ENCODE measurements at places on chromosomes 2 and 18.

DNA sequence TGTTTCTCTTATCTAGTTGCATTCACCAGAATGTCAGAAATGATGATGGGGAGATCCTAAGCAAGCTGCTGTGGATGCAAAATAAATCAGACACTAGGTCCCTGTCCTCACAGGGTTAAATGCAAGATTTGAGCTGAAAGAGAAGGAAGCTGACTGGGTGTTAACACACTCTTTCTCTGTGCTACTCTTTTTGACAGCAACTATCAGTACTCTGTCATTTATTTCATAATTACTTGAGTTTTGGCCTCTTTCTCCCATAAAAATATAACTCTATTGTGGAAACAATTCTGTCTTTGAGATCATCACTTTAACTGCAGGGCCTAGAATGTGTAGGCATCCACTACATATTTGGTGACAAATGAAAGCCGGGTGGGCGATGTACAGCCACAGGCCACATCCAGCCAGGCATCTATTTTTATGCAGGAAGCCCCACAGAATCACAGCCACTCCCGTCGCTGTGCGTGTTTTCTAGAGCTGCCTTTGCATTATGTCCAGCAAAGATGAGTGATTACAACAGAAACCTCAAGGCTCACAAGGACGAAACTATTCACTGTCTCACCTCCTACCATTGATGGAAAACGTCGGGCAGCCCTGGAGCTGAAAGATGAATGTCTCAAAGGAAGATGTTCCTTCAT, 849.0 kb downstream of the RNF144A start:
- no peak for DNase-seq

DNA sequence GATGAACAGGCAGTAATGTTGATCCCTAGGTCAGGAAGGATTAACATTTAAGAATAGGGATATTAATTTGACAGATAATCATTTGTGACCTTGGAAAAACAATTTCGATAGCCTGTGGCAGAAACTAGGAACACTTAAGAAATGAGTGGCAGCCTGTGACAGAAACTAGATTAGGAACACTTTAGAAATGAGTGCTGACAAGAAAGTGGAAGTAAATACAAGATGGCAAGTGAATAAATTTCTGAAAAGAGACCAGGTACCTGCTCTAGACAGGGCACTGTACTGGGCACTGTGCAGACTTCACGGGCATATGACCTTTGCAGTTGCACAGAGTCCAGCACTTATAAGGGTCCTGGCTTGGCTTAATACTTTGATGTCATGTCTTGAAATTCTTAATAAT, 5.5 kb upstream of the HNRNPA3 start:
- DNase-seq: no peak

- no peak for DNase-seq
Measured at GRCh38 chr2:95024371-95024770, 1.1 kb upstream of the MAL start.

- no peak for DNase-seq
Measured at GRCh38 chr2:200177971-200178911, 128.3 kb upstream of the SPATS2L start.

DNA sequence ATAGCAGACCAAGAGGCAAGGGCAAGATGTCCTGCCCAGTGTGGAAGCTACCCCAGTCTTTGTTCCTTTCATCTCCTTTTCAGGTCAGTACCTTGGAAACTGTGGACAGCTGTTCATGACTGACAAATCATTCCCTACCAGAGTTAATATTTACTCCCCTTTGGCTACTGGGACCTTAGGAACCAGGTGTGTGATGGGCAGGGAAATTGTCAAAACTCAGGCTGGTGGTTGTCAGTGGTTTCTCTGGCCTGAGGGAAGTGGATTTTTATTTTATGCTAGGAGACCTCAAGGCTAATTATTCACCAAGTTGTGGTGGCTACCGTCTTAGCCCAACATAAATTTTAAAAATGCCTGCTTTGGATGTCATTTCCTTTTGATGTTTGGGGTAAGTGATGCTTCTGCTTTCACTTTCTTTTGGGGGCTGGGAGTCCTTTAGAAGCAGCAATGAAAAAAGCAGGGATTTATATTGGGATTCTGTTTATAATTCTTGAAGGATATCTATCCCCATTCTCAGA, 119.3 kb downstream of the SETBP1 start:
- DNase-seq: no peak

- DNase-seq: peak; percentile 67
Measured at GRCh38 chr2:47520302-47520630, 117.3 kb downstream of the MSH2 start.

DNA sequence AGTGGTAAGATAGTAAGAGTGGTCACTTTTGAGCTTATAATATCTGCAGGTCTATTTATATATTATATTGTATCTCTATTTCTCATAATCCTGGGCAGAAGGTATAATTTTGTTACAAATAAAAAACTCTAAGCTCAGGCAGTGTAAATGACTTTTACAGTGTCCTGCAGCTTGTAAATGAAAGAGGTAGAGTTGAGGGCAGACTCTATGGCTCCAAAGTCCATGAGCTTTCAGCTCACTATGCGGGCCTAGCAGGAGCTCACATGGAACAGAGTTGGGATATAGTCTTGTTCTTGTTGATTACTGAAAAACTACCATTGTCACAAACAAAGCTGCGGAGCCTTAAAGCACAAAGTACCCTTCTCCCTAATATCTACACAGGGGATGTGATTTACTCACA, 361.4 kb downstream of the LNPK start:
- no peak for DNase-seq

DNA sequence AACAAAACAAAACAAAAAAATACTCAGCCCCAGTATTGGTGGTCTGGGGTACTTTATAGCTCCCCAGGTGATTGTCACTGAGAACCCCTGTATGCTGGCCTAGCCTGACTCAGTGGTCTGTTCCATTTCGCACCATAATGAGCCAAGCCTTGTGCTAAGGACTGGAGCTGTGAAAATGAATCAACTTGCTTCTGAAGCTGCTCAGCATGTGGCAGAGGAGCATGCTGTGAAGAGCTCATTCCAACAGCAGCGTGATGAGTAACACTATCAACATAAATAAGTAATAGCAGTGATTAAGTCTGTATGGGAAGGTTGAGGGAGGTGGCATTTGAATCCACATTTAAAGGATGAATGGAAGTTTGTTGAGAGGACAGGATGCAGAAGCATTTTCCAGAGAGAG, 67.2 kb upstream of the ATL2 start:
- no peak for DNase-seq

- no peak for DNase-seq
Measured at GRCh38 chr18:5964996-5965395, 69.7 kb upstream of the TMEM200C start.

DNA sequence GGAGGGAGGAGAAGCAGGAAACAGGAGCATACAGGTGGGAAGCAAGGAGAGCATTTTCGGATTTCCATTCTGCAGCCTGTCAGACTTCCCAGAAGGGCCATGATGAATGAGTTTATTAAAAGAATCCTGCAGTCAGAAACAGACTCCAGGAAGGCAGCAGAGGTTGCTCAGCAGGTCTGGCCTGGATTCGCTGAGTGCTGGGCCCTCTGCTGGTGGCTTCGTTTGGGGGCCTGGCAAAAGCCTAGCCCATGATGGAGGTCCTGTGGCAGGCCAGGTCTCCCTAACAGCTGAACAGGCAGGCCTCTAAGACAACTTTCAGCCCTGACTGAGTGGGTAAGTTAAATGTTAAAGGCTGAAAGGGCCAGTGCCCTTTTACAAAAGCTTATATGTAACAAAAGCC, 108.2 kb upstream of the CAPN13 start:
- peak; percentile 1 for DNase-seq

GRCh38 chr2:2021995-2022394, 277.7 kb upstream of the PXDN start:
- DNase-seq: no peak

DNA sequence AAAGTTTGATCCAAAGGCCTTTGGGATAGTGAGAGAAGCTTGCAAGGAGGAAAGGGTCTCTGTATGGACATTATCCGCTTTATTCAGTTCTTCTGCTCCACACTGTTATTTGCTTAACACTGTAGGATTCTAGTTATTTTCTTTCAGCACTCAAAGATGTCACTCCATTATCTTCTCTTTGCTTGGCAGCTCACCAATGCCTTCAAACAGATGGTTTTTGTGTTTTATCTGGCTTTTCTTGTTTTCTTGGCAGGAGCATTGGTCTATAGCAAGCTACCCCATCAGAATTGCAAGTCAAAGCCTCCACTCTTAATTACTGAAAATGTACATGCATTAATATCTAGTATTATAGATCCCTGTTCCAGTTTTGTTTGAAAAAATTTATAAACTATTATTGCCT, 138.8 kb downstream of the EVA1A start:
- no peak for DNase-seq

- no peak for DNase-seq
Measured at GRCh38 chr2:44817256-44817655, 124.2 kb upstream of the SIX3 start.

- DNase-seq: no peak
Measured at GRCh38 chr2:105822186-105822585, 77.5 kb downstream of the NCK2 start.

- peak; percentile 87 for DNase-seq
Measured at GRCh38 chr2:174597345-174598047, at the start of gene WIPF1. TSS of gene WIPF1 (minus strand) at chr2:174597804. CDS start at chr2:174585573, 12,231 bp downstream.

DNA sequence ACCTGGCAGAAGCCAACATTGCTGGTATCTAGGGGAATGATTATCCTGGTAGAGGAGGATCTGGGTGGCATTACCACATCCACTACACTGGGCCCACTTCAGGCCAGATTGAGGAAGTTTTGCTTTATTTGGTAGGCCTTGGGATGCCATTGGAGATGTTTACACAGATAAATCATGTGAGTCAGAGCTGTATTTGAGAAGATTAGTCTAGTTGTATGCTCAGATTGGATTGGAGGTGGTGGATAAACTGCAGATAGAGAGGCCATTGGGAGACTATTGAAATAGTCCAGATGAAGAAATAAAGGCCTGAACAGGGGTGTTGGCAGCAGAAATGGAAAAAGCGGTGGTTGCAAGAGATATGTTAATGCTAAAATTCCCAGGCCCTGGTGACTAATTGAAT, 81.5 kb downstream of the EFEMP1 start:
- no peak for DNase-seq

- DNase-seq: peak; percentile 15
Measured at GRCh38 chr2:105244451-105244850, 2.9 kb downstream of the GPR45 start.

- peak; percentile 64 for DNase-seq
Measured at GRCh38 chr2:196293751-196294515, 122.6 kb upstream of the STK17B start.

- no peak for DNase-seq
Measured at GRCh38 chr18:40902436-40902835, 1052.6 kb upstream of the PIK3C3 start.

- no peak for DNase-seq
Measured at GRCh38 chr2:183536290-183536689, 412.0 kb downstream of the NUP35 start.

GRCh38 chr2:129239141-129239540, 740.3 kb upstream of the RAB6C start:
- DNase-seq: no peak

- DNase-seq: no peak
Measured at GRCh38 chr2:25177211-25177611, 8.8 kb upstream of the POMC start.

DNA sequence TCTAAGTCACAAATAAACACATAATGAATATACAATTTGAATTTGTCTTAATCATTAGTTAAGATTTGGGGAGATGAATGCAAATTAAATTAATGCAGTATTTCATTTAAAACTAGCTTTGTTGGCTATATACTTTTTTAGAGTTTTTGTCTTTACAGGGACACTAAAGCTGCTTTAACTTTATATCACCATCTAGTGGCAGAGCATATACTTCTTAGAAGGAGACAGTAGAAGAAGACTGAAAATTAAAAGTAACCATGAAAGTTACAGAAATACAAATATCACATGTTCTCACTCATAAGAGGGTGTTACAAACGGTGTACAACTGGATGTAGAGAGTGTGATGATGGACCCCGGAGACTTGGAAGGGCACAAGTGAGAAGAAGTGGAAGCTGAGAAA, 268.3 kb upstream of the NETO1 start:
- DNase-seq: peak; percentile 73

DNA sequence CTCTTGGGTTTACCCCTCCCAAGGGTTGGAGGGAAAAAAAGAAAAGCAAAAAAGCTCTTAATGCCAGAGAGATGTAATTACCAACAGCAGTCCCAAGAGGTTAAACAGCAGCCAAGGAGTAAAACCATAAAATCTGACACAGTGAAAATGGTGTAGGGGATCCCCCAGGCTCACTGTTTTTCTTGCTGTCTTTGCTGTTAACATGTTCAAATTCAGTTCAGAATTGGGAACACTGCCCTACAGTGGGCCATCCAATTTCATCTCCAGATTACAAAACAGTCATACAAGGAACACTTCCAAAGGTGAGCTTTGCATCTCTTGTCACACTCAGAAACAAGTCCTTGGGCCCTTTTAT, 54.5 kb downstream of the PLEKHM3 start:
- DNase-seq: no peak

GRCh38 chr2:134466141-134466540, 212.3 kb downstream of the MGAT5 start:
- peak; percentile 14 for DNase-seq

- DNase-seq: no peak
Measured at GRCh38 chr2:12391116-12391515, 325.6 kb upstream of the TRIB2 start.

DNA sequence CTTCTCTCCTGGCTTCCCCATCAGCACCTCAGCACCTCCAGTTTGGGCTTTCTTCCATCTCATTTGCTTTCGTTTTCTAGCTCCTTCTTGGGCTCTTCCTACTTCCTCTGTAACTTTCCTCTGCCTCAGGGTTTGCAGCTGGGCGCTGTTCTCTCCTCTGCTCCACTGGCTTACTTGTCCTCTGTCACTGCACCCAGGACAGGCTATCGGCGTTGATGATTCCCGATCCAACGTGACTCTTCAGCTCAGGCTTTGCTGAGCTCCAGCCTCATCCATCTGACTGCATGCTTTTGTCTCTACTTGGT, 362.4 kb downstream of the CYRIA start:
- DNase-seq: peak; percentile 41

DNA sequence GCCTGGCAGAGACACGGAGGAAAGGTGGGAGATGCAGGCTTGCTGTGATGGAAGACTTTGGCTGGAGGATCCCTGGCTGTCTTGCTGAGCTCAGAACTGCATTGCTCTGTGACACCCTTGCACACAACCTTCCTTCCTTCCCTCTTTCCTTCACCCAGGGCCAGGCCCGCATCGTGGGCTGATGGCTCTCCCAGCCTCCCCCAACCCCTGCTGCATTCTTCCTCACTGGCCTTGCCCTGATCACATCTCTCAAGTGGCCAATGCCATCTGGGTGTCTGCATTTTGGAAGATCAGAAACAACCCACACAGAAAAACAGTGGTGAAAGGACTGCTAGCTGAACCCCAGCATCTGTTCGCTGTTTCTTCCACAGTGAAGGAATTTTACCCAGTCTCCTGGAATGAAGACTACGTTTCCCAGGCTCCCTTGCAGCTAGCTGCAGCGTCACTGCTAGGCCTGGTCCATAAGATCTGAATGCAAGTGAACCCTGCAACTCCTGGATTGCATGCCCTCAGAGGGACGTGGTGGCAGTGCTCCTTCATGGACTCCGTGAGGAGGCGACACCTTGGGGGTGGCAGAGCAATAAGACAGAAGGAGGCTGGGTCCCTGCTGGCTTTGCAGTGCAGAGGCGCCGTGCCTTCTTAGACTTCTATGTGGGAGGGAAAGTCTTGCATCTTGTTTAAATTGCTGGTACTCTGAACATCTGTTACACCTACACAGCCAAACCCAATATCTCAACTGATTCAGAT, 78.9 kb upstream of the YWHAQ start:
- DNase-seq: no peak

GRCh38 chr2:30666266-30666874, 140.9 kb downstream of the CAPN13 start:
- DNase-seq: peak; percentile 67
